ENCODE measurements at places on chromosomes 6 and 20. TPM values are rescaled to one million over a fixed set of nuclear protein-coding genes. Genes with fewer than 3 reads are reported as not detected.

Gene DNAH8
- not detected for total RNA-seq

Gene FNDC1
- 0.07 TPM for total RNA-seq

DNA sequence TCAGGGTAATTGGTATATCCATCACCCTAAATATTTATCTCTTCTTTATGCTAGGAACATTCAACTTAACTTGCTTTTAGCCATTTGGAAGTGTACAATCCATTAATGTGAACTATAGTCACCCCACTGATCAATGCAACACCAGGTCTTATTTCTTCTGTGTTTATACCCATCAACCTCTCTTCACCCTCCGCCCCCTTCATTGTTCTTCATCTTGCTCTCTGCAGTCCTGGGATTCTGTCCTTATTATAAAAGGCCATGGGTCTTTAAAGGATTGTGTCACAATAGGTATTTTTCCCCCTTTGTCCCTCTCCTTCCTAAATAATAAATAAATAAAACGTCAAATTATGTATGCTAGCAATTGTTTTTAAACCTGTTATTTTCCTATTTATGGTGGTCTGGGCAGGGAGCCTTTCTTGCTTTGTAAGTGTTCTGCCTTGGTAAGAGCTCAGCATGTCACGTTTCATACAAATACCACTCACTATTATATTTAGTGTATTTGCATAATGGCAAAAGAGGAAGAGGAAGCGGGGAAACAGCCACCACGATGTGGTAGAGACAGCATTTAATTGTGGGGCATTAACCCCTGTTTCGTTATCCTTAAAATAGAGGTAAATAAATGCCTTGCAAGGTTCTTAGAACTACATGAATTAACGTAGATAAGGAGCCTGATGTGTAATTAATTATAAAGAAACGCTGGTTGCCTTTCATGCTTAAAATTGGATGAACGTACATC is 1.9 kb downstream of the ABRACL start:
- DNase-seq: no peak

Gene HLA-DOB
- total RNA-seq: 0.64 TPM

Gene WRNIP1
- 78.8 TPM for total RNA-seq

GRCh38 chr20:57708694-57709673 is 831 bp downstream of the PMEPA1 start:
- no peak for DNase-seq

DNA sequence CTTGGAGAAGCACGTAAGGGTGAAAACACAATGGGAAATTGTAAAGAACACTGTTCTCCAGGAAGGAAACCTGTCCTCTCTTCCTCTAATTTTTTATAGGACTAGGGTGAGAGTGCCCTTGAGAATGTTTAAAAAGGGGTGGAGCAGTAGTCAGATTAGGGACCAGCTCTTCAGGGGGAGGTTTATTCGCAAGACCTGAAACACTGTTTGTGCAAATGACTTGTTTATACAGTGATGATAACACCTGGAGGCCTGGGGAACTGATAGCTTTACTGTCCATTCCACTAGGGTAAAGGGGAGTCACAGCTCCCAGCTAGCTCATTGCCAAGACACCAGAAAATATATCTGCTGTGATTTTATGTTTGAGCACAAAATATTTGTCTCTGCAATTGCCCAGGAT is 8.1 kb upstream of the FUT9 start:
- DNase-seq: no peak

GRCh38 chr6:109790131-109790530 is 99.0 kb downstream of the FIG4 start:
- DNase-seq: no peak

DNA sequence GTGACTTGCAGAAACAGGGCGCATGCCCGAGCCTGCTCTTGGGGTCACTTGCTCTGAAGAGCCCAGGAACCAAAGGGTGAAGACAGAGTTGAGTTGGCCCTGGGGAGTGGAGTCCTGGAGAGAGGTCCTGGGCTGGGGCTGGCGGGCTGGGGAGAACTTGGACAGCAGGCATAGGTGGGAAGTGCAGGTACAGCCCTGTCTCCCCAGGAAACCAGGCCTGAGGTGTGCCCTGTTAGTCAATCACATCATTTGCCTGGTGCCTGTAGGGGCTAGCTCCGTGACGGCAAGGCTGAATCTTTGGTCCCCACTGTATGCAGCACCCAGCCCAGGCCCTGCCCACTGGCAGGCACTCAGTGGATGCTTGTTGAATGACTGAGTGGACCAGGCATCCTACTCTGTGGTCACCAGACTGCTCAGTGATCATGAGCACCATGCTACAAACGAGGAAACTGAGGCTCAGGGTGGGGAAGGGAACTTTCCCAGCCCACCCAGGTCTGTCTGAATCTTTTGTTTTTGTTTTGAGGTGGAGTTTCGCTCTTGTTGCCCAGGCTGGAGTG is 15.6 kb upstream of the NOL4L start:
- no peak for DNase-seq

GRCh38 chr20:31746068-31746878 is 7.2 kb downstream of the TPX2 start:
- no peak for DNase-seq

- DNase-seq: no peak
These were observed 17.5 kb downstream of the C20orf173 start for GRCh38 chr20:35511814-35512420.

- no peak for DNase-seq
These were observed 513.3 kb downstream of the HAO1 start for GRCh38 chr20:7426890-7427496.

Gene MAFB
- 0.22 TPM for total RNA-seq

GRCh38 chr6:43807228-43808061 is 37.4 kb downstream of the VEGFA start:
- DNase-seq: no peak

DNA sequence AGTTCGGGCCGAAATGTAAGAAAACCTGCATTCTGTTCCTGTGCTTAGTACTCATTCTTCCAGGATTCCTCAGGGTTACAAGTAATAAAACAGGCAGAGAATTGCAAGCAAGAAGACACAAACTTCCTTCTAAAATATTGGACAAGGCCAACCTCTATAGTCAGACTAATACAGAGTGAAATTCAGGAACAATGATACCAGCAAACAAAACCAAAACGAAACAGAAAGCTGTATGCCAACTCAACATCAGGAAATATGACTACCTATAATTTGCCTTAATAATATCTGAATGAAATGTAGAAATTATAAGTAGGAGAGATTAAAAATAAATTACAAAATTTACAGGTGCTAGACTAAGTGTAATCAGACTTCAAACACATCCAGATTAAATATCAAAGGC is 238.8 kb downstream of the HIVEP2 start:
- DNase-seq: no peak

DNA sequence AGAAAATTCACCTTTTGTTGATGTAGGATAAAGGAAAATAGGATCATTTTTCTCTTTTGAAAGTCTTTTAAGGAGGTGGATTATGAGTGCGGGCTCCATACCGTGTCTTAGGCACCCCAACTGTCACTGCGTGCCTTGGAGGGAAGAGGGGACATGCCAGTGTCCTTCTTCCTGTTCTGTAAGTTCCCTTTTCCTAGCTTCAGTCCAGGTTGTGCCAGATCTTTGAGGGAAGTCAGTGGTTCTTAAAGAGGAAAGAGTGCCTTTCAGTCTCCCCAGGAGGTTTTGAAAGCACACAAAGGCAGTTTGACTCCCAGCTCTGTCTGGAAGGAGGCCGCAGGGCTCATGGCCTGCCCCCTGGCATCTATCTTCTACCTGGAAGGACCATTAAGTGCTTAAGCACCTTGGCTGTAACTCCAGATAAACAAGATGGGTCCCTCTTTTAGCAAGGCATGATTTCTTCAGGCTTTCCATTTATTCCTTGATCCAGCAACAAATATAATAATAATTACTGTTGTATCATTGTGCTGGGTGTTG is 13.0 kb downstream of the EFCAB8 start:
- no peak for DNase-seq
